ENCODE measurements at places on chromosomes 3 and 15. TPM values are rescaled to one million over a fixed set of nuclear protein-coding genes. Genes with fewer than 3 reads are reported as not detected.

DNA sequence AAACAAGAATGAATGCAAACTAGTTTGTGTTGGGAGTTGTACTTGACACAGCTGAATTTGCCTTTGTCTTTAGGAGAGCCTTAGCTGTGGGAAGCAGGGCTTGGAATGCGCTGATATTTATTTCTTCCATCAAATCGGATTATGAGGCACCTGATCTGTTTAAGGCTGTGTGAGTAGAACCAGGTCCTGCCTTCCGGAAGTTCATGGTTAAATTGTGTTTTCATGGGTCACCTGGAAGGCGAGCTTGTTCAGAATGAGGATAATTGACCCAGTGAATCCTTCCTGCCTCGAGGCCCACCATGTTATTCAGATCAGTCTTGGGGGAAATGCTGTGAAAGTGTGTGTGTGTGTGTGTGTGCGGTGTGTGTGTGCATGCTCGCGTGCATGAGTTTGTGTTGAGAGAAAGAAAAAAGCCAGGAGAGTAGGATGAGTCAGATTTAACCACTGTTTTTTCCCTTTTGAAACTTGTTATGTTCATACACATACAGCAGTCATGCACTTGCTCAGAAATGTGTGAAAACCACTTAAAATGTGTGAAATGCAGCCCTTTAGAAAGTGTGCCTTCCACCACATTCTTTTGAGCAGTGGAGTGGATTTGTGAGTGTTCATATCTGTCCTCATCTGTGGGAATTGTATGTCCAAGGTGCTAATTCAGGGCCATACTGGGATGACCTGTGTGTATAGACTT, 36.7 kb downstream of the SMAD3 start:
- H3K27ac ChIP-seq: peak overlapping the region; percentile 61
- no peak for DNase-seq
- peak overlapping the region; percentile 15 for H3K4me3 ChIP-seq
- peaks cover 92% of the 10 kb centered on the region for H3K4me1 ChIP-seq

GRCh38 chr3:41175365-41175764, 23.9 kb upstream of the CTNNB1 start:
- no peaks in the 10 kb centered on the region for H3K27me3 ChIP-seq
- H3K36me3 ChIP-seq: no peaks in the 10 kb centered on the region
- DNase-seq: no peak
- H3K4me3 ChIP-seq: no peak overlapping the region

DNA sequence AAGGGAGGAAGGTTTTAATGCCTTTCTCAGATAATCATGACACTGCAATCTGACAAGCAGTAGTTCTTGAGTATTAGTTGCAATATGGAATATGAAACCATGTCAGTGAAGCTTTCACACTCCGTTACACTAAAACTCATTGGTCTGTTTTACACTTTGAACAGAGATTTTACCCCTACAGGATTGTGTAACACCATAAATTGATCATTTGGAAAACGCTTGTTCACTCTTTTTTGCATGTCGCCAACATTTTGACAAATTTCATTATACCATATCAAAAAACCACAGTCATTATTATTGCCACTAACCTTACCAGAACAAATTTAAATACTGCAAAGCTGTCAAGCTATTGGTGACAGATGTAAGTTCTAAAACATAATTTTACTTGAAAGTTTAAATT, 404.8 kb upstream of the THBS1 start:
- H3K27ac ChIP-seq: no peak overlapping the region
- H3K27me3 ChIP-seq: no peaks in the 10 kb centered on the region
- H3K36me3 ChIP-seq: no peaks in the 10 kb centered on the region
- no peak overlapping the region for H3K4me3 ChIP-seq

CMC1 gene
- 11.0 TPM for total RNA-seq

DNA sequence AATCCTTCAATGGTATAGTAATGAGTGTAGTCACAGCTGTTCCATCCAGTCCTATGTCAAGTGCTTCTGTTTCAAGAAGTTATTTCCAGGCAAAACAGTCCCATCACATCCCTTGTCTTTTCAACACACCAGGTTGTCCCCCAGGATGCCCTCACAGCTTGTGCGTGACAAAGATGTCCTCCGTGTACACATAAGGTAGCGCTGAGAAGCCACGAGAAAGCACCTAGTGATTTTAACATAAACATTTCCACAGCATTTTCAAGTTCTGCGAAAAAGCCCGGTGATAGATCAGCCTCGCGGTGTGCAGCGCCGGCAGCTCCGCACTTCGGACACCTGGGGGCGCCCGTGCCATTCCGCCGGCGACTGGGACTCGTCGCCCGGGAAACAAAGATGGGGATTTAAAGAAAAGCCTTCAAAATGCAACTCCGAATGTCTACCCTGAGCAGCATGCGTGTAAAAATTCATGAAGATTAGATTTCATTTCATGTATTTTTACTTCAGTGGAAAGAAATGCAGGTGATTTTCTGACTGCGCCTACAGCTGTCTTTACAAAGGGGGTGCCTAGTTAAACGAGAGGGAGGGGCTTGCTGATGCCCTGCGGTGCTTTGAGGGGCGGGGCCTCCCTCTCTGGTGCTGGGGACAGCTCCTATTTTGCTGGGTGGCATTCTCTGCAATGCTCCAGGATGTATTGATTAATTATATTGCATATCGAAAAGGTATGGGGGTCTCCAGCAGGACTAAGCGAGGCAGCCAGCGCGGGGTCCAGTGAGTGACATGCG, 49.9 kb downstream of the KY start:
- no peak overlapping the region for H3K4me3 ChIP-seq
- H3K36me3 ChIP-seq: no peaks in the 10 kb centered on the region
- no peaks in the 10 kb centered on the region for H3K27me3 ChIP-seq
- peak; percentile 67 for DNase-seq
- H3K27ac ChIP-seq: no peak overlapping the region
- H3K4me1 ChIP-seq: no peaks in the 10 kb centered on the region

CCR1 gene
- total RNA-seq: 27.6 TPM

GOLGA6L10 gene
- 1.0 TPM for total RNA-seq

DNA sequence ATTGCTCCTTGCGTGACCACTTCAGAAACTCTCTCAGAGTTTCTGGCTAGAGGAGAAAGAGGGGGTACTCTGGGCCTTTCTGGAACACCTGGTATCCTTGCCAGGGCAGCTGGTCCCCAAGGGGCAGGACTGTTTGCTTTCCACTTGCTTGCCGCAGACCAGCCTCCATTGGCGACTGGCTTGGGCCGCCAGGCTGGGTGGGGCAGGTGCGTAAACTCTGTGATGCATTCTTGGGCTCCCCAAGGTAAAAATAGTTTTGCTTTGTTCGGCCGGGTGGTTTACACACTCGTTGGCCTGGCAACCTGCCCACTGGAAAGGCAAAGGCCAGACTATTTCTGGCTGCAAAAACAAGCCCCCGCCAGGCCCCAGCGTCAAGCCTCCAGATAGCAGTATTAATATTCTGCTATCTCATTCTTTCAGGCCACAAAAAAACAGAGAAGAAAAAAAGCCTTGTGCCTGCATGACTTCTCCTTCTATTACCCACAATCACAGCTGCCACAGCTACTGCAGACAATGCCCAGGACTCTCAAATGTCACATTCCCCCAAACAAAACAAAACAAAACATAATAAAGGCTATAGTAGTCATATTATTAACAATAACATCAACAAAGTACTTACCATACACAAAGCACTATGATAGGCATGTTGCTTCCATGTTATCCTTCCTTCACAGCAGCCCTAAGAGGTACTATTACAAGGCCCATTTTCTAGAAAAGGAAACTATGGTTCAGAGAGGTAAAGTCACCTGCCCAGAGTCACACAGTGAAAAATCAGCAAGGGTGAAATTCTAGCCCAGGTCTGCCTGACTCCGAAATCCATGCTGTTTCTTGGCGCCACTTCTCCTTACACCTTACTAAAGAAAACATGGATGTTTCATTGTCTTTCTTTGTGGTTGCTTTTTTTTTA, 14.0 kb upstream of the SSUH2 start:
- DNase-seq: no peak
- H3K27ac ChIP-seq: no peak overlapping the region
- no peaks in the 10 kb centered on the region for H3K4me1 ChIP-seq
- H3K27me3 ChIP-seq: no peaks in the 10 kb centered on the region
- H3K4me3 ChIP-seq: no peak overlapping the region

GRCh38 chr15:63135281-63135680, 13.6 kb downstream of the LACTB start:
- no peak overlapping the region for H3K27ac ChIP-seq
- H3K27me3 ChIP-seq: no peaks in the 10 kb centered on the region
- no peak for DNase-seq
- H3K4me3 ChIP-seq: no peak overlapping the region

DNA sequence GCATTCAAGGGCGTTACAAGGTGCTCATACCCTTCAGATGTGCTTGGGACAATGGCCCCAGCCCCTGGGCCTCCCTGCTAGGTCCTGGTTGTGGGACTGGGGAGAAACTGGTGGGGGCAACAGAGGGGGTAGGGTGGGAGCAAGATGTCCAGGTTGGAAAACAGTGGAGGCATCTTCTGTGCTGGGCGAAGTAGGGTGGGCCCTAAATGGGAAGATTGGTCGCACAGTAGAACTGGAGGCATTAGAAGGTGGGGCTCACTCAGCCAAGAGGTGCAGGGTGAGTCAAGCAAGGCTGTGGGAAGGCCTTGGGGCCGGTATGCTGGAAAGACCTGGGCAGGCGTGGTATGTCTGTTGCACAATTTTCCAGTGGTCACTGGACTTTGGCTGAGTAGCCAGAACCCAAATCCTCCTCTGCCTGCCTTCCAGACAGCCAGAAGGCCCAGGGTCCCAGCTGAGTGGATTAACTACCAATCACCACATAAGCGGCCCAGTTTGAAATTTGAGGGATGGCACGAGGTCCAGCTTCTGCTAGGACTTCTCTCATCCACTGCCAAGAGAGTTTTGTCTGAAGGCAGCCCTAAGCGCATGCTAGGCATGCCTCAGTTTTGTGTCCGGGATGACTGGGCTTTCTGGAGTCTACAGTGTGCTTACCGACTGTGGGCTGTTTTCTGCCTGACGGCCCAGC, 74.5 kb downstream of the LSM3 start:
- no peak overlapping the region for H3K4me3 ChIP-seq
- H3K4me1 ChIP-seq: no peaks in the 10 kb centered on the region
- no peaks in the 10 kb centered on the region for H3K36me3 ChIP-seq
- no peak for DNase-seq
- H3K27ac ChIP-seq: no peak overlapping the region
- no peaks in the 10 kb centered on the region for H3K27me3 ChIP-seq

- H3K27ac ChIP-seq: no peak overlapping the region
- H3K4me1 ChIP-seq: no peaks in the 10 kb centered on the region
- H3K4me3 ChIP-seq: no peak overlapping the region
- no peaks in the 10 kb centered on the region for H3K27me3 ChIP-seq
Observed at GRCh38 chr3:56113231-56113630, 355.0 kb downstream of the ERC2 start.

DNA sequence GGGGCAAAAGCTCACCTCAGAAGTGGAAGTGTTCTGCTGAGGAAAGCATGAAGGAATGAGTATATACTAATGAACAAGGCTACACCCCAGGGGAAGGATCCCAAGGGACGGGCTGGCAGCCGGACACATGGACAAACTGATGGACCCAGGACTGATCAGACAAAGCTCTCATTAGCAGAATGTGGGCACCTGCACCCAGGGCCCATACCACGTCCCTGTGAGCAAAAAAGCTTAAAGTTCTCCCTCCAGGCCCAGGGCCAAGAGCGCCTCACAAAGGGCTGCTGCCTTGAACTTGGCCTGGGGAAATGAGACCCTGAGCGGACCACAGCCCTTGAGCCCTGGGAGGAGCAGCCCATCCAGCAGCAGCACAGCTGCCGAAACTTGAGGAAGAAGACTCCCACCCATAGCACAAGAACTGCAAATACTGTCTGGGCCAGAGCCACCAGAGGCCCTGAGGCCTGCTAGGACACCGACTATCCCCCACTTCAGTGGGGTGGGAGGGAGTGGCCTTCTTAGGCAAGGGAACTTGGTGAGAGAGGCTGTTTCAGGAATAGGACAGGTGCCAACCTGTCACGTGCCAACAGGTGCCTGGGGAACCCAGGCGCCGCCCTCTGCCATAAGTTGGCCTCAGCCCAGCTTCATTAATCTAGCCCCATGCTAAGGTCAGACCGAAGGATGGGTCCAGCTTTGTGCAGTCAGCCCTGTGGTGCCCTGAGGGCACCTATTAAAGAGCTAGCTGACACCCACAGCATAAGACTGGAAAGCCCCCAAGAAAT, 2.3 kb upstream of the GMPPB start:
- H3K36me3 ChIP-seq: peaks cover 42% of the 10 kb centered on the region
- H3K4me3 ChIP-seq: no peak overlapping the region
- peaks cover 12% of the 10 kb centered on the region for H3K4me1 ChIP-seq

- DNase-seq: no peak
- H3K4me1 ChIP-seq: no peaks in the 10 kb centered on the region
- H3K36me3 ChIP-seq: no peaks in the 10 kb centered on the region
Observed at GRCh38 chr3:126097801-126098200, 13.9 kb upstream of the SLC41A3 start.

Data from naive thymus-derived CD4-positive, alpha-beta T cell (primary cell).